Tibial nerve (tissue), 4 donors: ENCODE measurements at places on chromosomes 2 and 18. TPM values are rescaled to one million over a fixed set of nuclear protein-coding genes. Genes with fewer than 3 reads are reported as not detected.

- no peak for DNase-seq
Measured at GRCh38 chr2:3666613-3666975, 8.6 kb downstream of the ALLC start.

DNA sequence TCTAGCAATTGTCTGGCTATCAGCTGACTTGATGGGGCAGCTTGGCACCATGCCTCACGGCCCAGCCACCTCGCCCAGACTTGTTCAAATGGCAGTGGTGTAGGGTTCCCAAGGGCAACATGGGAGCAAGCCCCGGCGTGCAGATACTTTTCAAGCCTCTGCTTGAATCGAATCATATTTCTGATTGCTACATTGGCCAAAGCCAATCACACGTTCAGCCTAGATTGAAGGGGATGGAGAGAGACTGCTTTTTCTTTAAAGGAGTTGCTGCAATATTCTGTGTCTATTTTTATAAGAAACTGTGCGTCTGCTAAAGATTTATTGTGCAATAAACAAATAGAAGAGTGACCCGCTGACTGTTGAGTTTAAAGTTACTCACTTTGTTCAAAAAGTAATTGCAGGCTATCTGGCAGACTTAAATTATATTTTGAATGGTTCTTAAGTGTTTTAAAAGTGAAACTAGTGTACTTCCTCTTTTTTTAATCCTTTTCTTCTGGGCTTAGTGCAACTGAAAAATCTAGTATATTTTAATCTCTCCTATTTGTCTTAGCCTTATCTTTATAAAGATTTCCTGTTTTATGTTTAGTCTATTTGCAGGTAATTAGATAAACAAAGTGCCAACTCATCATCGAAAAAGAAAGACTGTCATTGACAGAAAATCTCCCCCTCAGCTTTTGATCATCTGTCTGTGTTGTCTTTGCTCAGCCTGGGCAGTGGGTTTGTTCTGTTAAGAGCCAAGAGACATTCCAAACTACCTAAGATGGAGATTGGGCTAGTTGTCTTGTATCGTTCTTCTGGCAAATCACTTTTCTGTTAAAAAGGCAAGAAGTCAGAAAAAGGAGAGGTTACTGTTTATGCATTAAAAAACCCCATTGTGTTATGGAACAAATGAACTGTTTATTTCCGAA lies 156.1 kb downstream of the TPGS2 start:
- no peak for DNase-seq

ATG16L1 gene
- 44.1 TPM for total RNA-seq

- no peak for DNase-seq
Measured at GRCh38 chr2:68512966-68513365, 45.6 kb downstream of the APLF start.

- DNase-seq: no peak
Measured at GRCh38 chr18:5534845-5535244, 9.0 kb downstream of the EPB41L3 start.

ACP1 gene
- 31.2 TPM for total RNA-seq

- no peak for DNase-seq
Measured at GRCh38 chr2:96409081-96409819, 73.7 kb downstream of the NCAPH start.

- DNase-seq: no peak
Measured at GRCh38 chr18:66078925-66079800, 328.4 kb downstream of the CDH7 start.

- no peak for DNase-seq
Measured at GRCh38 chr2:237666606-237667005, 39.2 kb downstream of the LRRFIP1 start.

NOP58 gene
- total RNA-seq: 72.8 TPM

GRCh38 chr18:3982541-3982940 lies 472.6 kb downstream of the DLGAP1 start:
- DNase-seq: no peak
